RWPE1 (cell line): ENCODE measurements at places on chromosomes 5 and 9.

DNA sequence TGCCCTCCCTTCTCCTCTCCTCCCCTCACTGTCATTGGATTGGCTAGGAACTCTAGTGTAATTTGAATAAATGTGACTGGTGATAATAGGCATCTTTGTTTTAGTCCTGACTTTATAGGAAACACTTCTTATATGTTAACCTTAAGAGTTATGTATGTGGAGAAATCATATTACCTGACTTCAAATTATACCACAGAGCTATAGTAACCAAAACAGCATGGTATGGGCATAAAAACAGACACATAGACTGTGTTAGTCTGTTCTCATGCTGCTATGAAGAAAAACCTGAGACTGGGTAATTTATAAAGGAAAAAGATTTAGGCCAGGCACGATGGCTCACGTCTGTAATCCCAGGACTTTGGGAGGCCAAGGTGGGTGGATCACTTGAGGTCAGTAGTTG, 9.4 kb downstream of the MRRF start:
- DNase-seq, result no peak

DNA sequence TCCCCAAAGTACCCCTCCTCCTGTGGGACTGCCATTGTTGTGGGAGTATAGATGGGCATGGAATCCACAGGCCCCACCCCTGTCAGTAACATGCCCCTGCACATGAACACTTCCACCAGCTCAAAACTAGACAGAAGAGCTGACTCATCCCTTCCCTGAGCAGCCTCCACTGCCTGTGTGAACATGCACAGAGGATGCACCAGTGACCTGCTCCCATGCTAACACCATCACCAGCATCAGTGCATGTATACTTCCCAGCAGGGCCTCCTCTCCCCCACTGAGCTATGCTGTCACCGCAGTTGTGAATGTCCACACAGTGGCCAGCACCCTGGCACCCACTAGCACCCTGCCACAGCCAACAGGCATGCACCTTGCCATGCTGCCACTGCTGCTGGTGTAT, 939.8 kb downstream of the EFNA5 start:
- peak; percentile 43 for DNase-seq

DNA sequence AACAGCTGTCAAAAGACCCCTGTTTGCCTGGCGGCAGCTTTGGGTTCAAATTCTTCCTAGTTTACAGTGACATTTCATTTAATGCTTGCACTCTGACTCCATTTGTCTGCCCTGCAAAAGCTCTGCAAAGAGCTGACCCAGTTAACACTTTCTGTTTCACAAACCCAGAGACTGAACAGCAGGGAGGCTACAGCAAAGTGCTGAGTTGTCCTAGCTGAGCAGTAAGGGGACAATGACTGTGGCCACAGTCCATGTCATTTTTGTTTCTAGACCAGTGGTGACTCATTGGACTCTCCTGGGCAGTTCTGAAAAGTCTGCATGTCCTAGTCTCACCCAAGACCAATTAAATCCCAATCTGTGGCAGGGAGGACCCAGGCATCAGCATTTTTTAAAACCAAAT, 994.8 kb upstream of the WWC1 start:
- no peak for DNase-seq

DNA sequence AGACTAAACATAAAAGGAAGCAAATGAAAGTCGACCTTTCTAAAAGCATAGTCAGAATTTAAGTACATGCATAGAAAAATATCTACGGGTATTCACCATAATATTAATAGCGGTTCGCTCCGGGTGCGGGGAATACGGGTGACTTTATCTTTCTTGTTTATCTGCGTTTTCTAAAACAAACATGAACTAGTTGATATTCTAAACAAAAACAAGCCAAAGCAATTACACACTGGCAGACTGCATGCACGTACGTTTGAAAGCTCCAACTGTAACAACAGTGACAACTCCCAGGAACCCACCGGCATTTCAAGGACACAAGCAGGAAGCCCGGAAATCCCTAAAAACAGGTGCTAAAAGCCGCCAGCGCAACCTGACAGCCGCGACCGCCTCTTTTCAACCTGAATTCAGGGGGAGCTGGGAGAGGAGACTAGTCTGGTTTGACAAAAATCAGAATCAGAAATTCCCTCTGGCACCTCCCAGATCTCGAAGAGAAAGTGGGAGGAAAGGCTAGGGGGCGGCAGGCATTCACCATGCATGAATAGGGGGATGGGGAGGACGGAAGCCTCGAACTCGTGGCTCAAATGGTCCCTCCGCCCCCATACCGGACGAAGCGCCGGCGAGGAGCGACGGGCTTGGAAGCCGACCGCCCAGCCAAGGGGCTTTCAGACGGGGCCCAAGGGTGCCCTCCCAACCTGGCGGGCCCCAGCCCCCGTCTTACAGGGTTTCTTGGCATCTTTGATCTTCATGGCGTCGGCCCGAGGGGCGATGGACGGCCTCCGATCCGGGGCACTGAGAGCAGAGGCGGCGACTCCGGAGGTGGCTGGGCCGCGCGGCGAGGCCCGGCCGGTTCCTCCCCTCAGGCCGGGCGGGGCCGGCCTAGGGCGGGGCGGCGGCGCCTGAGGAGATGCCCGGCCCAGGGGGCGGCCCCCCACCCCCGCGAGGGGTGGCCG, at the start of gene PANK3:
PANK3 (minus strand) TSS at position 831 of the 950 bp plus-strand sequence; CDS start at position 746, 85 bp downstream.
- no peak for DNase-seq

DNA sequence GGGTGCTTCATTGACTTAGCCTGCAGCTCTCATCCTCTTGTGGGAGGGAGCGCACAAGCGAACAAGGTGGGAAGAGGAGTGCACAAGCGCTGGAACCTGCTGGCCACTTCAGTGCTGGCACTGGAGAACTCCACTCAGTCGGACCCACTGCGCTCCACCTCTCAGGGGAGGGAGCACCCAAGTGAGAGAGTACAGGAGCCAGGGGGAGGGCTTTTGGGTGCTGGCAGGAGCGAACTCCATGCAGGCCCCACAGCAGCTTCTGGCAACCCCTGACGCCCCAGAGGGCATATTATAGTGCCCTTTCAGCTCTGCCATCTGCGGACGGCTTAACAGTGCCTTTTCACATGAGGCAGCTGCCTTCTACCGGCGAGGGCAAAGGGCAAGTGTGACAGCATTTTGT, 774.2 kb upstream of the COX7C start:
- DNase-seq, result no peak

DNA sequence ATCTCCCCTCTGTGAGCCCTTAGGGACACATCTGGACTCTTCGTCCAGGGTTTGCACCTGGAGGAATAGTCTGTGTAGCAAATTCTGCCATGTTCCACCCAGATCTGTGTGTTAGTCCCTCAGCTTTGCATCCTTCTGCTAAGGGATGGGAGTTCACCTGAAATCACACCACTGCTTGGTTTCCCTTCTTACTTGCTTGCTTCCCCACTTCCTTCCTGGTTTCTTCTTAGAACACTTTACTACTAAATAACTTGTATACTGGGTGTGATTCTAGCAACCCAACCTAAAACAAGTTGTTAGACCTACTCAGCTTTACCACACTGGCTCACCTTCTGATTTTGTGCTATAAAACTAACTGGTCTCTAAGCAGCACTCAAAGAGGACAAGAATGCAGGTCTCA, 202.6 kb upstream of the MAP3K1 start:
- no peak for DNase-seq

- no peak for DNase-seq
Observed at GRCh38 chr5:144356489-144356888, 185.8 kb downstream of the KCTD16 start.

GRCh38 chr5:17174965-17175364, 42.5 kb upstream of the BASP1 start:
- no peak for DNase-seq

- DNase-seq, result no peak
Observed at GRCh38 chr5:68054638-68055037, 160.9 kb upstream of the PIK3R1 start.

GRCh38 chr5:96595300-96596090, 66.7 kb upstream of the CAST start:
- peak; percentile 37 for DNase-seq

DNA sequence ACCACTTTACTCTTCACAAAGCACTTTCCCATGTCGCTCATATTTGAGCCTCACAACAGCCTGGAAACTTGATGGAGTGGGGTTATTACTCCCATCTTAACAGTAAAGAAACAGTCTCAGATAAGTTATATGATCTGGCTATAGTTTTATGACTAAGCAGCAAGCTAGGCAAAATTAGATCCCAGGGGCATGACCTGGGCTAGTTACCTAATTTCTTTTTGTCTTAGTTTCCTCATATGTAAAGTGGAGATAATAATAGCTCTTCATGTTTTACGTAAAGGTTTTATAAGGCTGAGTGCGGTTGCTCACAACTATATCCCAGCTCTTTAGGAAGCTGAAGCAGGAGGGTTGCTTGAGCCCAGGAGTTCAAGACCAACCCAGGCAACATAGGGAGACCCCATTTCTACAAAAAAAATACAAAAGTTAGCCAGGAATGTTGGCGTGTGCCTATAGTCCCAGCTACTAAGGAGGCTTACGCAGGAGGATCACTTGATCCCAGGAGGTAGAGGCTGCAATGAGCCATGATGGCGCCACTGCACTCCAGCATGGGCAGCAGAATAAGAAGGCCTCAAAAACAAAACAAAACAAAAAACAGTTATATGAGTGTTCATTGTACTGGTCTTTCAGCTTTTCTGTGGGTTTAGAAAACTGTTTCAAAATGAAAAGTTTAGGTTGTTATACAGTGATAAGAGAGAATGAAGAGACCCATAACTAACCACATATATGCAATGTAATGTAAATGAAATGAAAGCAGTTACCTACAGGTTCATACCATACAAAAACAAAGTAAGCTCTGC, 6.5 kb upstream of the PLIN2 start:
- DNase-seq, result no peak

- no peak for DNase-seq
Observed at GRCh38 chr5:107885601-107886000, 214.9 kb upstream of the EFNA5 start.

DNA sequence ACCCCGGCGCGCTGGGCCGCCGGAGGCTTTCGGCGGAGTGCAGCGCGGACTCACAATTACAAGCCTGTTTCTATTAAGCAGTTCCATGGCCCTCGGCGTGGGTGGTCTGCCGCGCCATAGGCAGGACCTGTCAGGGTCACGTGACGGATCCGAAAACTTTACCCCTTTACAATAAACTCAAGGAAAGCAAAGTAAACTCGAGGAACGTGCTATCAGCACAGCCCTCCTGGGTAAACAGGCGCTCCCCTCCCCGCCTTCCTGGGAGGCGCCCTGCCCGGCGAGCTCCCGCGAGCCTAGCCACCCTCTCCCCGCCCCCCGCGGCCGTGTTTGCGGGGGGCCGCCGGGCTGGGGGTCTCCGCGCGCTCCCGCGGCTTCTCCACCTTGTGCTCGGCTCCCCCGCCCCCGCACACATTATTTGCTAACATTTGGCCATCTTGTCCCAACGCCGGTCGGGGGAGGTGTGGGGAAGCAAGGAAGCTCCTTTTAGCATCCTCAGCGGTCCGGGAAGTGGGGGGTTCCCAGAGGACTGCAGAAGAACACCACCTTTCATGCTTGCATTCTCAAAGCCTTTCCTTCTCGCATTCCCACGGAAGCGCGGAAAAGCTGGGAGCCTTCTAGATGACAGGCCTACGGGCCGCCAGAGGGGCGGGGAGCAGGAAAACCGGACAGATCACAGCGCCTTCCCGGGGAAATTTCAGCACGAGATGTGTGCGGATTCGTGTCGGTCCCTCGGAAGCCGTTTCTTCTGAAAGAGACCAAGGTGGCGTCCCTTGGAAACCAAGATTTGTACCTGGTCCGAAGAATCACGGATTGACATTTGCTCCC, at the start of gene PTCH1:
PTCH1 (minus strand) TSS at position 238 of the 825 bp plus-strand sequence.
- peak; percentile 65 for DNase-seq

DNA sequence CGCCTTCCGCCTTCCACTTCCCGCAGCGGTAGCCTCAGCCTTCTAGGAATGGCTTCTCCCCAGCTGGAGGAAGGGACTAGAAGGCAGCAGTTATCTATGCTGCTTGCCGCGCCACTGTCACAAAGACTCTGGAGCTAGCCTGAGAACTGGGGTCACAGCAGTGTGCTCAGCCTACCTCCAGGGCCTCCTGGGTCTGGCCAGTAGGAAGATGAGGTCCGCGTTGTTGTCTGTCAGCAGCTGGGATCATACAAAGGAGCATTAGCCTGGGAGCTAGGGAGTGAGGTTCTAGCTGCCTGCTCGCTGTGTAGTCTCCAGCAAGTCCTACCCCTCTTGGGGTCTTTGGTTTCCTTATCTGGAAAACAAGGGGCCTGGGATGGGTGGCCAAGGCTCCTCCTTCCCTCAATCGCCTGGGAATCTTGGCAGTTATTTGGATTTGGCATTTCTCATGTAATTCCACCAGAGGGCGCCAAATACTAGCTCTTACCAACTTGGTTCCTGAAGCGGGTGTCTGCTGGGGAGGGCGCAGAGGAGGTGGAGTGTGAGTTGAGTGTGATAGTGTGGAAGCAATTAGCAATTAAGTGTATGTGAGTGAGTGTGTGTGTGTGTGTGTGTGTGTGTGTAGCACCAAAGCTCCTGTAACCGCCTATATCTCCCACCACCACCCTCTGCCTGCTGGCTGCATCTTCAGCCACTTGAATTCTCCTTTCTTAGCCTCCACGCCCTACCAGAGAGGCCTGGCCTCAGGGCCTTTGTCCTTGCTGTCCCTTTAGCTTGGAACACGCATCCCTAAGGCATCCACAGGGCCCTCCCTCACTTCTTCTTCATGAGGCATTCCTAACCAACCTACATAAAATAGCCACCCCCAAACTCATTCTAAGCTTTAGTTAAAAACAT, 97.1 kb downstream of the ENTREP1 start:
- DNase-seq, result peak; percentile 81

- peak; percentile 90 for DNase-seq
Observed at GRCh38 chr9:112029921-112030444, 133.4 kb downstream of the UGCG start.

DNA sequence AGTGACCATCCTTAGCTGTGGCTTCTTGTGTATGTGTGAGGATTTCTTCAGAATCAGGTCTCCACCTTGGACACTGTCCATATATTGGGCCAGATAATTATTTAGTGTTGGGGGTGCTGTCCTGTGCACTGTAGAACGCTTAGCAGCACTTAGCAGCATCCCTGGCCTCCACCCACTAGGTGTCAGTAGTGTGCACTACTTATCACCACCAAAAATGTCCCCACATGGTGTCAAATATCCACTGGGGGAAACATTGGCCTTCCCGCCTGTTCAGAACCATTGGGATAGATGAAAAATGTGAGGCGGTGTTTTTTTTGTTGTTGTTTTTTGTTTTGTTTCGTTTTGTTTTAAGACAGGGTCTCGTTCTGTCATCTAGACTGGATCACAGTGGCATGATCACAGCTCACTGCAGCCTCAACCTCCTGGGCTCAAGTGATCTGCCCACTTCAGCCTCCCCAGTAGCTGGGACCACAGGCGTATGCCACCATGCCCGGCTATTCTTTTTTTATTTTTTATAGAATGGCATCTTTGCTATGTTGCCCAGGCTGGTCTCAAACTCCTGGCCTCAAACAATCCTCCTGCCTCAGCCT, 67.7 kb downstream of the TENT4A start:
- DNase-seq, result no peak

- DNase-seq, result no peak
Observed at GRCh38 chr9:136138566-136138965, 19.9 kb upstream of the TMEM250 start.
